Hematopoietic multipotent progenitor cell (in vitro differentiated cells): ENCODE measurements at places on chromosomes 11 and 22.

GRCh38 chr11:64071849-64072248 lies 36.1 kb downstream of the FLRT1 start:
- DNase-seq = no peak

- DNase-seq = no peak
These were observed 20.9 kb upstream of the NNMT start for GRCh38 chr11:114275280-114275679.

- no peak for DNase-seq
These were observed 152.4 kb downstream of the TRIM29 start for GRCh38 chr11:119985551-119985950.

GRCh38 chr11:61131586-61131985 lies 29.3 kb downstream of the CD5 start:
- DNase-seq = no peak

GRCh38 chr11:831961-832528 lies 707 bp upstream of the CD151 start:
- no peak for DNase-seq
